ENCODE measurements at places on chromosomes 2 and 18. TPM values are rescaled to one million over a fixed set of nuclear protein-coding genes. Genes with fewer than 3 reads are reported as not detected.

GRCh38 chr18:42792731-42793130 lies 322.8 kb downstream of the RIT2 start:
- H3K27ac ChIP-seq, result no peak overlapping the region
- no peaks in the 10 kb centered on the region for H3K4me1 ChIP-seq
- DNase-seq, result no peak
- H3K36me3 ChIP-seq, result no peaks in the 10 kb centered on the region
- no peaks in the 10 kb centered on the region for H3K27me3 ChIP-seq

DNA sequence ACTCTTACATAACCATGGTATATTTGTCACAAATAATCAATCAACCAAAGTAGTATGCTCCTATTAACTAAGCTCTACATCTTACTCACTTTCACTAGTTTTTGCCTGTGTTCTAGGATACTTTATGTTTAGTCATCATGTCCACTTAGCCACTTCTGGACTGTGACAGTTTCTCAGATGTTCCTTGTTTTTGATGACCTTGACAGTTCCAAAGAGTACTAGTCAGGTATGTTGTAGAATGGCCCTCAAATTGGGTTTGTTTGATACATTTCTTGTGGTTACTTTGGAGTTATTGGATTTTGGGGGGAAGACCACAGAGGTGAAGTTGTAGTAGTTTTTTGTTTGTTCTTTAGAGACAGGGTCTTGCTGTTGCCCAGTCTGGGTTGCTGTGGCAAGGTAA lies 35.5 kb downstream of the BUB1 start:
- no peak overlapping the region for H3K4me3 ChIP-seq
- DNase-seq, result no peak
- no peak overlapping the region for H3K27ac ChIP-seq
- no peaks in the 10 kb centered on the region for H3K27me3 ChIP-seq

Gene SLC25A12
- 15.0 TPM for total RNA-seq

- H3K27me3 ChIP-seq, result no peaks in the 10 kb centered on the region
- no peak overlapping the region for H3K27ac ChIP-seq
- H3K36me3 ChIP-seq, result no peaks in the 10 kb centered on the region
- no peak for DNase-seq
- H3K4me3 ChIP-seq, result no peak overlapping the region
Observed at GRCh38 chr2:182548031-182548950, 121.5 kb upstream of the PDE1A start.

Gene IL1RL2
- total RNA-seq, result 0.57 TPM

GRCh38 chr2:12080360-12080759 lies 333.9 kb downstream of the LPIN1 start:
- no peak overlapping the region for H3K4me3 ChIP-seq
- H3K27me3 ChIP-seq, result no peaks in the 10 kb centered on the region
- no peak for DNase-seq
- H3K27ac ChIP-seq, result no peak overlapping the region
- H3K4me1 ChIP-seq, result no peaks in the 10 kb centered on the region

Gene SOX11
- total RNA-seq, result not detected

Gene CCDC68
- 78.2 TPM for total RNA-seq

Gene LGALSL
- total RNA-seq, result 22.8 TPM

GRCh38 chr18:13165636-13166423 lies 52.7 kb upstream of the LDLRAD4 start:
- H3K4me1 ChIP-seq, result no peaks in the 10 kb centered on the region
- no peaks in the 10 kb centered on the region for H3K36me3 ChIP-seq
- no peaks in the 10 kb centered on the region for H3K27me3 ChIP-seq
- H3K4me3 ChIP-seq, result no peak overlapping the region
- no peak for DNase-seq

Gene LRP1B
- total RNA-seq, result 0.85 TPM

Gene CDH20
- 5.5 TPM for total RNA-seq

- H3K4me1 ChIP-seq, result no peaks in the 10 kb centered on the region
- H3K4me3 ChIP-seq, result no peak overlapping the region
- H3K36me3 ChIP-seq, result no peaks in the 10 kb centered on the region
- no peaks in the 10 kb centered on the region for H3K27me3 ChIP-seq
- DNase-seq, result no peak
Observed at GRCh38 chr18:79825913-79826312, 28.2 kb downstream of the KCNG2 start.

Gene MAP3K19
- not detected for total RNA-seq

- H3K4me3 ChIP-seq, result no peak overlapping the region
- DNase-seq, result no peak
- H3K36me3 ChIP-seq, result no peaks in the 10 kb centered on the region
- H3K27me3 ChIP-seq, result no peaks in the 10 kb centered on the region
- no peaks in the 10 kb centered on the region for H3K4me1 ChIP-seq
Observed at GRCh38 chr18:78822949-78823285, 156.7 kb upstream of the SALL3 start.

Gene RBM44
- 2.5 TPM for total RNA-seq

DNA sequence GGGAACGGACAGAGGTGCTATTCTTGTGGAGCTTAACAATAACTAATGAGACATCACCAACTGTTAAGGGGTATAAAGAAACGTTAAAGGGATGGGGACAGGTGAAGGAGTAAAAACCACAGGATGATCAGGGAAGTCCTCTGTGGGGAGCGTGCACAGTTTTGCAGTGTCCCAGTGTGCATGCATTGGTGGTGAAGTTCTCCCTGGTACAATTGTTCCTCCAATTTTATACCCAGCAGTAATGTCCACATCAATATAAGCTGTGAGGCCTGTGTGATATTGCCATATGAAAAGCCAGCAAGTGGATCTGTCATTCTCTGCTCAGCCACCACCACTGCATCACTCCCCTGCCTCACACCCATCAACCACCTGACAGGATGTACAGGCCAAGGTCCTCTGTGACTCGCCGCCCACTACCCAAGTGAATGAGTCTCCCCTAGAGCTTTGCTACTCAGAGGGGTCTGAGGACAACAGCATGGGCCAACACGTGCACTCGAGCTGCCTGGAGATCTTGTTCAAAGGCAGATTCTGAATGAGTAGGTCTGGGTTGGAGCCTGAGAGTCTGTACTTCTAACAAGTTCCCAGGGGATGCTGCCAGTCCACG lies 4.6 kb downstream of the MLPH start:
- H3K27ac ChIP-seq, result no peak overlapping the region
- no peaks in the 10 kb centered on the region for H3K36me3 ChIP-seq
- peak; percentile 36 for DNase-seq
- peaks cover 13% of the 10 kb centered on the region for H3K4me1 ChIP-seq
- H3K27me3 ChIP-seq, result peaks cover 7% of the 10 kb centered on the region

GRCh38 chr2:118665784-118666529 lies 181.5 kb downstream of the EN1 start:
- H3K36me3 ChIP-seq, result no peaks in the 10 kb centered on the region
- H3K27ac ChIP-seq, result no peak overlapping the region
- H3K4me1 ChIP-seq, result no peaks in the 10 kb centered on the region
- no peak overlapping the region for H3K4me3 ChIP-seq
- H3K27me3 ChIP-seq, result no peaks in the 10 kb centered on the region
- no peak for DNase-seq

GRCh38 chr2:240448387-240449274 lies 13.2 kb downstream of the GPC1 start:
- DNase-seq, result no peak
- H3K4me1 ChIP-seq, result no peaks in the 10 kb centered on the region
- H3K36me3 ChIP-seq, result no peaks in the 10 kb centered on the region
- peaks cover 12% of the 10 kb centered on the region for H3K27me3 ChIP-seq
- no peak overlapping the region for H3K27ac ChIP-seq
- no peak overlapping the region for H3K4me3 ChIP-seq

GRCh38 chr2:175203621-175204496 lies 22.3 kb upstream of the ATP5MC3 start:
- H3K4me3 ChIP-seq, result no peak overlapping the region
- H3K27me3 ChIP-seq, result no peaks in the 10 kb centered on the region
- peak; percentile 49 for DNase-seq
- no peaks in the 10 kb centered on the region for H3K36me3 ChIP-seq
- no peaks in the 10 kb centered on the region for H3K4me1 ChIP-seq

Gene NDC80
- 3.8 TPM for total RNA-seq

Gene SCYGR4
- not detected for total RNA-seq

Gene TMEM198
- 17.6 TPM for total RNA-seq

Gene ALPP
- total RNA-seq, result not detected

Gene CDK15
- total RNA-seq, result 0.27 TPM

Gene PNO1
- total RNA-seq, result 5.1 TPM

DNA sequence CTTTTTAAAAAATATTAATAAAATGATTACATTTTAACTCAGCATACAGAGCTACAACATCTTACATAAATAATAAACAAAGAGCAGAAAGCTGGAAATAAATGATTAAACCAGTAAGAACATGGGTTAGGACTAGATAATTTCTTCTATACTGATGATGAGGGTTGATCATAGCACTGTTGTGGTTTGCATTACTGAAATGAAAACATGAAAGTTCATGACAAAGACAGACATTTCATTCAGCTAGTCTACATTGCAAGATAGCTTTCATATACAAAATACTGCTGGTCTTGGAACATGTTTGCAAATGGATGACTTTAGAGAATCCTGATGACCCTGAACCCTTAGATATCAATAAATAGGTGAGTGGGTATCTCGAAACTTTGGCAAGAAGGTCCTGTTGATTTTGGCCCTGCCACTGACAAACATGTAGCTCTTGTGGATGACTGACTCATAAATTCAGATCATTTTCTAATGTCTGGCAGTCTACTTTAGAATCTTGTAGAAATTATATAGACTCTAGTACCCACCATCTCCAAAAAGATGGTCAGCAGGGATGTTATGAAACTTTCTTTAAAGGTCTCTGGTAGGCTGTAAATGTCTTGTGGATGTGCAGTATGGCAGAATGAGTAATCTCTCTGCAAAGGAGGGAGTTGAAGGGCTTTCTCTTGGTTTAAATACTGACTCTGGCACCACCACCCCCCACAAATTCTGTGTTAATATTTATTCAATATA lies 15.5 kb upstream of the CDC42EP3 start:
- DNase-seq, result no peak
- H3K36me3 ChIP-seq, result no peaks in the 10 kb centered on the region
- no peaks in the 10 kb centered on the region for H3K27me3 ChIP-seq
- no peak overlapping the region for H3K4me3 ChIP-seq
- H3K27ac ChIP-seq, result no peak overlapping the region
- no peaks in the 10 kb centered on the region for H3K4me1 ChIP-seq

- no peaks in the 10 kb centered on the region for H3K27me3 ChIP-seq
- no peak overlapping the region for H3K4me3 ChIP-seq
- no peak overlapping the region for H3K27ac ChIP-seq
- no peaks in the 10 kb centered on the region for H3K4me1 ChIP-seq
Observed at GRCh38 chr2:240900141-240900860, 4.3 kb upstream of the MAB21L4 start.

- H3K4me3 ChIP-seq, result no peak overlapping the region
- no peaks in the 10 kb centered on the region for H3K36me3 ChIP-seq
- H3K4me1 ChIP-seq, result no peaks in the 10 kb centered on the region
- no peak overlapping the region for H3K27ac ChIP-seq
- H3K27me3 ChIP-seq, result no peaks in the 10 kb centered on the region
Observed at GRCh38 chr2:234364661-234365060, 132.2 kb downstream of the ARL4C start.

- no peak overlapping the region for H3K27ac ChIP-seq
- DNase-seq, result no peak
- H3K27me3 ChIP-seq, result no peaks in the 10 kb centered on the region
- H3K36me3 ChIP-seq, result no peaks in the 10 kb centered on the region
- no peak overlapping the region for H3K4me3 ChIP-seq
- no peaks in the 10 kb centered on the region for H3K4me1 ChIP-seq
Observed at GRCh38 chr2:15584767-15585469, 6.8 kb upstream of the DDX1 start.

DNA sequence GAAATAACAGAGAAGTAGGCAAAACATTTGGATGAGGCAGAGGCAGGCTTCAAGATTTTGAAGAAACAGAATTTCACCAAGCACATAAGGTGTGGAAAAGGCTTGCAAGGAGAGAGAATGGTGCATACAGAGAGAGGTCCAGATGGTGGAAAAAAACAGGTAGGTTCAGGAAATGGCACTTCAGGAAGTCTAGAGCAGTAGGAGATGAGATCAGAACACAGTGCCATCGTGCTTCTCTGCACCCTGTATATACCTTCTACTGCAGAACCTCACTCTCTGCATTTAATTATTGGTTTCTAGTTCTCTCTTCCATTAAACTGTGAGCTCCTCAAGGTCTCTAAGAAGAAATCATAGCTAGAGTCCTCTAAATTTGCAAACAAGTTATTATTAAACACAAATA lies 2.4 kb downstream of the PAIP2B start:
- no peak for DNase-seq
- H3K4me3 ChIP-seq, result no peak overlapping the region
- no peak overlapping the region for H3K27ac ChIP-seq
- H3K36me3 ChIP-seq, result no peaks in the 10 kb centered on the region

DNA sequence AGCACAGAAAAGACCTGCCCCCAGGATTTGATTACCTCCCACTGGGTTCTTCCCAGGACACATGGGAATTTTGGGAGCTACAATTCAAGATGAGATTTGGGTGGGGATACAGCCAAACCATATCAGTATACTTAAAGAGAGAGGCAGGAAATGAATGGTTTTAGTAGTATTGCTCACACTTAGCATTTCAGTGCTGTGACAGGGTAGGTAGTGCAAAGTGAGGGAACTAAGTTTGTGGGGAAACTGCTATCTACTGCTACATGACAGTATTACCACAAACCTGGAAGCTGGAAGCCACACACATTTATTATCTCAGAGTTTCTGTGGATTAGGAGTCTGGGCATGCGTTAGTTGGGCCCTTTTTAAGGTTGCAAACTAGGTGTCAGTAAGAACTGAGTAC lies 450.7 kb downstream of the LPIN1 start:
- H3K27me3 ChIP-seq, result no peaks in the 10 kb centered on the region
- H3K4me3 ChIP-seq, result no peak overlapping the region
- no peak overlapping the region for H3K27ac ChIP-seq
- DNase-seq, result no peak
- no peaks in the 10 kb centered on the region for H3K4me1 ChIP-seq
- H3K36me3 ChIP-seq, result no peaks in the 10 kb centered on the region

- H3K4me3 ChIP-seq, result no peak overlapping the region
- no peaks in the 10 kb centered on the region for H3K27me3 ChIP-seq
- DNase-seq, result no peak
- no peaks in the 10 kb centered on the region for H3K36me3 ChIP-seq
Observed at GRCh38 chr2:215736653-215737290, 276.6 kb downstream of the MREG start.

- no peak for DNase-seq
- no peaks in the 10 kb centered on the region for H3K4me1 ChIP-seq
- no peak overlapping the region for H3K4me3 ChIP-seq
- no peak overlapping the region for H3K27ac ChIP-seq
- H3K27me3 ChIP-seq, result no peaks in the 10 kb centered on the region
Observed at GRCh38 chr18:24051031-24051947, 36.7 kb downstream of the TTC39C start.

Gene ZBTB7C
- 10.5 TPM for total RNA-seq

- H3K4me1 ChIP-seq, result no peaks in the 10 kb centered on the region
- no peak overlapping the region for H3K4me3 ChIP-seq
- no peaks in the 10 kb centered on the region for H3K36me3 ChIP-seq
- no peak overlapping the region for H3K27ac ChIP-seq
- no peak for DNase-seq
Observed at GRCh38 chr2:433216-433615, 145.3 kb upstream of the ALKAL2 start.

Gene SNORC
- total RNA-seq, result 3.5 TPM

- DNase-seq, result no peak
- H3K4me3 ChIP-seq, result no peak overlapping the region
- H3K27ac ChIP-seq, result no peak overlapping the region
- H3K27me3 ChIP-seq, result no peaks in the 10 kb centered on the region
Observed at GRCh38 chr2:8328217-8328616, 353.6 kb upstream of the ID2 start.

Gene SERPINB13
- not detected for total RNA-seq

- H3K4me1 ChIP-seq, result no peaks in the 10 kb centered on the region
- H3K27me3 ChIP-seq, result no peaks in the 10 kb centered on the region
- H3K4me3 ChIP-seq, result no peak overlapping the region
Observed at GRCh38 chr2:19120941-19121750, 237.3 kb downstream of the OSR1 start.
